ENCODE measurements at places on chromosomes 12 and 14.

DNA sequence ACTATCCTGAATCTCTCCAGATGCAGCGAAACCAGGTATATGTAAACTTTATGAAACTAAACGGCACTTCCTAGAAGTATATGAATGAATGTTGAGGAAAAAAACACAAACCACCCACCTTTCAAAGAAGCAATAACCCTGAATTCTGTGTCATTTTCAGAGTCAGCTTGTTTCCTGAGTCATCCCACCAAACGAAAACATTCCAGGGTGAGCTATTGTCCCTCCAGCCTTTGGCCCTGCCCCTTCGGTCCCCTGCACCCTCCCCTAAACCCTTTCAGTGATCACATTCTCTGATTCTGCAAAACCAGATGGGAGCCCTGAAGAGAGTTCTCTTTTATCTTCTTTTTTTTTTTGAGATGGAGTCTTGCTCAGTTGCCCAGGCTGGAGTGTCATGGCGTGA, 202.6 kb upstream of the ALG10B start:
- DNase-seq, result no peak

DNA sequence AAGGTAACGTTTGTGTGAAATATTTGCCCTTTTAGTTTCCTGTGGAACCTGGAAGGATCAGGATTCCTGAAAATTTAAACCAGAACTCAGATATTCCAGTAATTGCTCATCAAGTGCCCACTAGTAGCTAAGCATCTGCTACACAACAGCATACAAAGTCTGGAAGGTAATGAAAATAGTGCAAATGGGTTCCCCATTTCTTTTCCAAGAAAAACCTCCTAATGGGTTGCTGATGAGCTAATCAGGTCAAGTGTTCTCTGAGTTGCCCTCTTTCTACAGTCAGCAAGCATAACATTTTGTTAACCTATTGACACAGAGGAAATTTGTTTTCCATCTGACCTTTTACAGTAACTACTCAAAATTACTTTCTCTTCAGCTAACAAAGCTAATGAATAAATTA, 83.6 kb upstream of the PMCH start:
- no peak for DNase-seq

DNA sequence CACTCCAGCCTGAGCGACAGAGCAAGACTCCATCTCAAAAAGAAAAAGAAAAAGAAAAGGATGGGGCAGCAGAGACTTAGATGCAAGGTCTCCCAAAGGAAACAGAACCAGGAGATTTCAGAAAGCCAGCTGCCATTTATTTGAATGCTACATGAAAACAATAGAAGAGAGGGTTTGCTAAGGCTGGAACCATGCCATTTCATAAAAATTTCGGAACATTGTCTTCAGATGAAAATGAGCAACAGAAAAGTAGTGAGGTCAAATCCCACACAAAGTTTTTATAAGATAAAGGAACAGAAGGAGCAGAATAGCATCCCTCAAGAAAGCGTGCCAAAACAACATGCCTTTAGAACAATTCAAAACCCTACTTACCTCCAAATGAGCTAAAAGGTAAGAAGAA, 175.3 kb downstream of the ETV6 start:
- no peak for DNase-seq

DNA sequence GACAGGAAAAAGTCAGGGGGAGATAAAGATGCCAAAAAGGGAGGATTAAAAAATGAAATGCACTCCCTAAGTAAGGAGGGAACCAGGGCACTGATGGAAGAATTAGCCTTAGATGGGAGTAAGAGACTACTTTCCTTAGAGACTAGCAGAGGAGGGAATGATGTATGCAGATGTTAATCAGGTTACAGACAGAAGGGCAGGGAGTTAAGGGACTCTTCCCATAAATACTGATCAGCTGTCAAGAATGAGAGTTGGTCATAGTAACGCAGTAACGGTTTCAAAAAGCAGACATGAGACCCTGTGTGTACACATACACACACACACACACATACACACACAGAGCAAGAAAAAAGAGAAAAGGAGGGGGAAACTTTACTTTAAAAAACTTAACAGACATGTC, 93.4 kb downstream of the PHLDA1 start:
- DNase-seq, result no peak

DNA sequence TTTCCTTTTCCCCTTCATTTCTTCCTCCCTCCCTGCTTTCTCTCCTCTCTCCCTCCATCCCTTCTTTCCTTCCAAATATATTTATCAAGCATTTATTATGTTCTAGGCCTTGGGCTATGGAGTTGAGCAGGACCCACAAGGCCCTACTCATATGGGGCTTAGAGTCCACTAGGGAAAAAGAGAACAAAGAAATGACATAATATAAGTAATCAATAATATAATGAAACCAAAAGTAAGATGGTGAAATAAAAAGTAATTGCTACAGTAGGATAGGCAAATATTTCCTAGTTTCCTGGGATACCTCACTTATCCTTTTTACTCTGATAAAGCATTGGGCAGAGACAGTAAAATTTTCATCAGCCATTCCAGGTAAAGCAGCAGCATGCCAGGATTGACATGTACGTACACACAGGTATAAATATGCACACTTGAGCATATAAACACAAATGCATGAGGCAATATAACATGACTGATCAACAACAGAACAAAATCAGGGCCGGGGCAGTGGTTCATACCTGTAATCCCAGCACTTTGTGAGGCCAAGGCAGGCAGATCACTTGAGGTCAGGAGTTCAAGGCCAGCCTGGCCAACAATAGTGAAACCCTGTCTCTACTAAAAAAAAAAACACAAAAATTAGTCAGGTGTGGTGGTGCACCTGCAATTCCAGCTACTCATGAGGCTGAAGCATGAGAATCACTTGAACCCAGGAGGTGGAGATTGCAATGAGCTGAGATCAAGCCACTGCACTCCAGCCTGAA, 35.5 kb upstream of the CSRP2 start:
- no peak for DNase-seq

DNA sequence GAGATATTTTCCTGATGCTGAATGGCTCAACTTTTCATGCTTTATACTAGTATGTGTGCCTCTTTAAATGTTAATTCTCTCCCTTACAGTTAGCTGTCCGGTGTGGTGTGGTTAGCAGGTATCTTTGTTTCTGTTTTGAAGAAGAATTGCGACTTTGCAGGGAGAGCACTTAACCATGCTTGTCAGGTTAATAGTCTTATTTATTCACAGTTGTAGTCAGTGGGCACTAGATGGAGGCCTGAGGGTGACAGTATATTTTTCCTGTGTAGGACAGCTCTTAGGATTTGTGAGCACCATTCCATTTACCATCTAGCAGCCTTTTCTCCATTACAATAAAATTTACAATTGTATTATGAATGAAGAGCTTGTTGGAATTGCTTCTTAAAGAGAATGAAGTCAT, 34.9 kb downstream of the PDE3A start:
- DNase-seq, result no peak

- DNase-seq, result peak; percentile 67
Measured at GRCh38 chr12:124837958-124838803, 25.5 kb downstream of the SCARB1 start.

DNA sequence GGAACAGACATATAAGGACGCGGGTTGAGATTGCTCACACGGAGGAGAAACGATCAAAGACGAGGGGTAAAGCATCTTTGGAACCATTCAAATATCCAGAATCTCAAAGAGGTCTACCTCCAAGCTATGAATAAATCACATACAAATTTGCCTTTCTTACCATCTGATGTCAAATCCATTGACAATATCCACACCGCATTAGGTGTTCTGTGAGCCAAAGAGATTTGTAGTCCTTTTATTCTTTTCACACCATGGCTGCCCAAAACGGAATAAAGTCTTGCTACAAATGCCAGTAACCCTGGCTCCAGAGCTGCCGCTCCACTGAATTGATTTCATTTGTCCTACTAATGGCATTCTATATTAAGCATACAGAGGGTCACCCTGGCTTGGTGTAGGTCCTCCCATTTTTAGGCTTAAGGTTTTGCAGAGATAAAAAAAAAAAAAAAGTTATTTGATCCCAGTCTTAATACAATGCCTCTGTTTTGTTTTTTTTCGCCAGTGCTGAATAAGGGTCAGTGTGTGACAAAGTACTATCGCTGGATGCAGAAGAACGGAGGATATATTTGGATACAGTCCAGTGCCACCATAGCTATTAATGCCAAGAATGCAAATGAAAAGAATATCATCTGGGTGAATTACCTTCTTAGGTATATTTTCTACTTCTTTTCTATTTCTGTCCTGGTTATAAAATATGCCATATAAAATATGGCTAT, 157.3 kb downstream of the EGLN3 start:
- DNase-seq, result no peak

GRCh38 chr12:103821773-103822172, 19.3 kb downstream of the NT5DC3 start:
- DNase-seq, result no peak

- DNase-seq, result no peak
Measured at GRCh38 chr14:57871459-57872080, 5.7 kb upstream of the SLC35F4 start.

DNA sequence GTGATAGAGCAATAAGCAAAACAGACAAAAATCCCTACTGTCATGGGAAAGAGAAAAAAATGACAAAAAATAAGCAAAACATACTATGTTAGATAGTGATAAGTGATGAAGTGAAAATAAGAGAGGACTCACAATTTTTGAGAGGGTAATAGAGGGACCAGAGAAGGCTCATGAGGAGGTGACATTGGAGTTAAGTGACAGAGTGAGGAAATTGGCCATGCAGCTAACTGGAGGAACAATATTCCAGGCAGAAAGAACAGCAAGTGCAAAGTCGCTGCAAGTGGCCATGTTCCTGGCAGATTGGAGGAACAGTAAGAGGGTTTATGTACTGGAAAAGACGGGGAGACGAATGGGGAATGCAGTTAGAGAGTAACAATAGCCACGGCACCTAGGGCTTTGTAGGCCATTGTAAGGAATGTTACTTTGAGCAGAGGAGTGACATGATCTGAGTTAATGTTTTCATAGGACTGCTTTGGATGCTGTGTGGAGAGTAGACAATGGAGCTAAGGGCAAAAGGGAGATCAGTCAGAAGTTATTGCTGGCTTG, 1.4 kb upstream of the SAV1 start:
- no peak for DNase-seq

DNA sequence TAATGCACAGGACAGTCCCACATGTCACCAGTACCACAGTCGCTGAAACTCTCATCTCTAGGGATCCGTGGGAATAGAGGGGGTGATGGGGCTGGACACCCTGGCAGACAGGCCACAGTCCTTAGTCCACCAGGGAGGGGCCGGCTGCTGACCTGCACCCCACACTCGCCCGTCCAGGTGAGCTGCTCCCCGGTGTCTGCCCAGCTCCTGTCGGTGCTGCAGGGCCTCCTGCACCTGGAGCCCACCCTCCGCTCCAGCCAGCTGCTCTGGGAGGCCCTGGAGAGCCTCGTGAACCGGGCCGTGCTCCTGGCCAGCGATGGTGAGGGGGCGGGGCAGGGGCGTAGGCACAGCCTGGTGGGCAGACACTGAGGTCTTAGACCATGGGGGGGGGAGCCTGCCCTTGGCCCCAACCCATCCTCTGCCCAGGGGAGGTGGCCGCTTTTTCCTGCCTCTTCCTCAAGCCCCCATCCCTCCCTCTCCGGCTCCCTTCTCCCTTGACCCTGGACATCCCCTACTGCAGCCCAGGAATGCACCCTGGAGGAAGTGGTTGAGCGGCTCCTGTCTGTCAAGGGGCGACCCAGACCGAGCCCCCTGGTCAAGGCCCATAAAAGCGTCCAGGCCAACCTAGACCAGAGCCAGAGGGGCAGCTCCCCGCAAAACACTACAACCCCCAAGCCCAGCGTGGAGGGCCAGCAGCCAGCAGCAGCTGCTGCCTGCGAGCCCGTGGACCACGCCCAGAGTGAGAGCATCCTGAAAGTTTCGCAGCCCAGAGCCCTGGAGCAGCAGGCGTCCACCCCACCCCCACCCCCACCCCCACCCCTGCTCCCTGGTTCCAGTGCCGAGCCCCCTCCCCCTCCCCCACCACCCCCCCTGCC, 17.1 kb upstream of the ADSS1 start:
- DNase-seq, result no peak

- DNase-seq, result no peak
Measured at GRCh38 chr12:93679308-93679925, 2.2 kb downstream of the CRADD start.

DNA sequence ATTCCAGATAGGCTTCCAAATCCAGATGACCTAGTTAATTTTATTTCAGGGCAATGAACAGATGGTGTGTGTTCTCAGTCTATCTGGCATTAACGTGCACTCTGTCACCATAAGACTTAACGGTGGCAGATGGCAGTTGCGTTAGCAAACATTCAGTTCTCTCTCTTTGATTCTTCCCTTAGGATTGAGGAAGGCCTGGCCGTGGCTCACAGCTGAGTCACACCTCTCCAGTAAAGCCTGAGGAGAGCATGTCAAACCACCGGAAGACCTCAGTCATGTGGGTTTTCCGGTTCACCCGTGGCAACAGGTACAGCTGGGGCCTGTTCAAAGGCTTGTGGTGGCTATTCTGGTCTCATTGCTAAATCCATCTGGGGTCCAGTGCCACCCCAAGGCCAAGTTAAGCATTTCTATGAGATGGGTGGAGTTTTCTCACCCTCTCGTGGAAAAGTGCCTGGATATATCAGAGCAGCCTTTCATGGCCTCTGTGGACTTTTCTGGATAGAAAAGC, 545.1 kb upstream of the ATP2B1 start:
- peak; percentile 4 for DNase-seq

DNA sequence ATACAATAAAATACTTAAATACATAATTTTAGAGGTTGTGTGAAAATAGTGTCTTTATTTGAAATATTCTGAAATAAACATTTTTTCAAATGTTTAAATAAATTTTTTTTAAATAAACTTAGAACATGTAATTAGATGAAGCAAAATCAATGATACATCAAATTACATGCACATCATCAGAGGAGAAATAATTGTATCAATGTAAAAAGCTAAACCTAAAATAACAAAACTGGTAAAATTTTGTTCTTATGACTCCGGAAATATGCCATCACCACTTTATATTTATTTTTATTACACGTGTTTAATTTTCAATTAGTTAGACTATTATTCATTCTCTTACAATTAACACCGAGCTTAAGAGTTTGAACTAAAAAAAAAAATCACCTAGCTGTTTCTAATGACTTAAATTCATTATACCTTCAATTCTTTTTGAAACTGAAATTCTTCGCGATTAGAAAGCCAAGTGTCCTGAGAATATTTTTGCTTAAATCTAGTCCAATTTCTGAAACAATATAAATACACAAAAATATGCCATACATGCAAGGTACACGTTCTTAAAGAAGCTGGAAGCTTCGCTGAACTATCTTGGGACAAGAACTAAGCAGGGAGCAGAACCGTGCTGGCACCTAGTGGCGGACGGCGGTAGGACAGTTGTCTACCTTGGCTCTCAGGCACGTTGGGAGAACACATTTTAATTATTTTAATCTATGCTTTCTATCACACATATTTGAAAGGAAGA, 230.5 kb downstream of the SLC25A21 start:
- DNase-seq, result peak; percentile 1

- no peak for DNase-seq
Measured at GRCh38 chr14:80624581-80624980, 317.0 kb downstream of the CEP128 start.

DNA sequence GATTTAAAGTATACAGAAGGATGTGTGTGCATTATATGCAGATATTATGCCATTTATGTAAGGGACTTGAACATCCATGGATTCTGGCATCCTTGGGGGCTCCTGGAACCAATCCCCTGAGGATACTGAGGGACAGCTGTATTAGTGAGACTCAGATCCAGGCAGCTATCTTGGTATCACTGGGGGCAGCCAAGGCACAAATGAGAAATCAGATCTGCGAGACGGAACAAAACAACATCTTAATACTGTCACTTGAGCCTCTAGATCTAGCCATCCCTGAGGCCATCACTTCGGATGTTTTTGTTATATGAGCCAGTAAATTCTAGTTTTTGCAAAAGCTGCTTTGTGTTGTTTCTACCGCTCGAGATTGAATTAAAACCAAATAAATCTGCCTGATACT, 175.1 kb upstream of the SFSWAP start:
- no peak for DNase-seq

- DNase-seq, result no peak
Measured at GRCh38 chr14:104393898-104394381, 185.6 kb upstream of the C14orf180 start.

Measured in amygdala (tissue), 56 donors.